ENCODE measurements at places on chromosomes 4 and X. TPM values are rescaled to one million over a fixed set of nuclear protein-coding genes. Genes with fewer than 3 reads are reported as not detected.

GRCh38 chr4:88333741-88334405, 44.8 kb upstream of the HERC6 start:
- no peak for DNase-seq

DNA sequence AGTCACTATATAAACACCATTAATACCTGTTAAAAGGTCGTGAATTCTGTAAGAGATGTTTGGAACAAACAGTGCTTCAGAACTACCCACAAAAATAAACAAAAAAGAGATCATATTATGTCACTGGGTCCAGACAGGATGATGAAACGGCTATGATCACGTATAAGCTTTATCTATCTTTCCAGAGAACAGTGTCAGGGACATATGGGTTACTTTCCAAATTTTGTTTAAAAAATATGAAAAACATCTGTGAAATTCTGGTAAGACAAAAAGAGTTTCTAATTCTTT, 90.0 kb downstream of the SORBS2 start:
- no peak for DNase-seq

- no peak for DNase-seq
These were observed 16.0 kb downstream of the NBDY start for GRCh38 chrX:56744996-56745395.

- no peak for DNase-seq
These were observed 63.1 kb downstream of the SORCS2 start for GRCh38 chr4:7255488-7255881.

GRCh38 chr4:130825284-130825683, 1729.3 kb downstream of the C4orf33 start:
- DNase-seq, result no peak

GRCh38 chr4:113080050-113080449, 30.6 kb downstream of the ANK2 start:
- DNase-seq, result no peak

The ZNF157 gene
- total RNA-seq, result 0.79 TPM

GRCh38 chrX:132059973-132060540, 37.0 kb downstream of the STK26 start:
- no peak for DNase-seq

GRCh38 chr4:153577053-153577452, 107.0 kb upstream of the TLR2 start:
- no peak for DNase-seq

DNA sequence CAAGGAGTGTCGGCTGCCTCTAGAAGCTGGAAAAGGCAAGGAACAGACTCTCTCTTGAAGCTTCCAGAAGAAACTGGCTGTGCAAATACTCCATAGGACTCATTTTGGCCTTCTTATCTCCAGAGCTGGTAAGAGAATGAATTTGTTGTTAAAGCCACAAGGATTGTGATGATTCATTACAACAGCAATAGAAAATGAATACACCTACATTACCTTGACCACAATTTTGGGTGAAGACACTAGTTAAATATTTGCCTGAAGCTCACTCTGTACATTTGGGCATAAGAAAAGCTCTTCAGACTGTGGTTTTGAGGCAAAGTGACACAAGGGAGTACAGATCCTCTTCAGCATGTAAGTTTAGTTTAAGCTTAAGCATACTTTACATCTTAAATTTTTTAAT, 134.5 kb upstream of the TLL1 start:
- DNase-seq, result no peak

GRCh38 chrX:114344756-114345349, 239.0 kb upstream of the HTR2C start:
- no peak for DNase-seq

DNA sequence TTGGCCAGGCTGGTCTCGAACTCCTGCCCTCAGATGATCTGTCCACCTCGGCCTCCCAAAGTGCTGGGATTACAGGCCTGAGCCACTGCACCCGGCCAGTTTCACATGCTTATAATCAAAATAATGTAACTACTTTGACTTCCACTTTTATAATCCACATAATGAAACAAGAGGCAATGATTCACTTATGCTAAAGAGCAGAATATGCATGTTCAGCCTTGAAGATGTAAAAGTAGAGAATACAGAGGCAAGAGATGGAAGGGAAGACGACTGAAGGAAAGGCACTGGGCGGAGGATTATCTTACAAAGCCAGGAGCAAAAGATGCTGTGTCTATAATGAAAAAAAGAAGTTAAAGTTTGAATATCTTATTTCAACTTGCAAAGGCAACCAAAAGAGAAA, 13.3 kb upstream of the ZNF518B start:
- DNase-seq, result no peak

GRCh38 chr4:44661940-44662622, 10.7 kb upstream of the YIPF7 start:
- no peak for DNase-seq

GRCh38 chrX:107684956-107685385, 56.7 kb downstream of the PRPS1 start:
- DNase-seq, result no peak

The PCDH7 gene
- total RNA-seq, result not detected

The DCAF4L1 gene
- 0.33 TPM for total RNA-seq

The SMIM10 gene
- total RNA-seq, result 1.4 TPM

DNA sequence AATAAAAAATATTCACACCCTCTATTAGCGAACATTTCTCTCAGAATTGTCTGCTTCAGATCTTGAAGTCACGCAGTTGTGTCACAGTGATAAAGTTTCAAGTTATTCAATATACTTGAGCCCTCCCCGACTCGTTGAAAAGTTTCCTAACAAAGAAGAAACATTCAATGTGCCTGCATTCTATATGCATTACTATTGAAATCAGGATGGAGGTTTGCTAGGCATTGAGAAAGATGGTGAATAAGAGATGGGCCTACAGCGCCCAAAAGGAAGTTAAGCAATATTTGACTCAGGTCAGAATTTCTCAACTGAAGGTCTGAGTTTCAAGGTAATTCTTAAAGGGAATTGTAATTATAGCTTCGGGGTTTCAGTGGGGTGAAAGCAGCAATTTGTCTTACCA, 6.1 kb downstream of the TCEANC start:
- DNase-seq, result no peak

All from CD8-positive, alpha-beta memory T cell (primary cell).